ENCODE measurements at places on chromosomes 5 and 9.

DNA sequence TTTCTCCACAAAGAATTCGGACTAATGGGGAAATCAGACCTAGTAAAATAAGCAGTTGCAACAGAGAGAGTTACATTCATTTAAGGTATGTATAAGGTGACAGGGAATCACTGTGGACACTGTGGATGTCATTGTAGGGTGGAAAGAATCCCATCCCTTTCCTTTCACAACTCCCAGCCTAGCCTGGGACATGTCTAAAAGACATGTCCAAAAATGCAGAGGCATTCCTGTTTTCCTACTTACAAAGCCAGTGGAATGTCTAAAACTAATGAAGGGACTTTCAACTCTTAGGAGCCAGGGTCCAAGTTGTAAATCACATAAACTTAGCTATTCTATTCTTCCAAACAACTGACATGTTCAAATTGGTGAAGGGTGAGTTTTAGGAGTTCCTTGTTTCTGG lies 511.0 kb downstream of the PRELID2 start:
- DNase-seq: peak; percentile 10

- DNase-seq: no peak
These were observed 59.6 kb upstream of the MAN2A1 start for GRCh38 chr5:109630093-109630492.

DNA sequence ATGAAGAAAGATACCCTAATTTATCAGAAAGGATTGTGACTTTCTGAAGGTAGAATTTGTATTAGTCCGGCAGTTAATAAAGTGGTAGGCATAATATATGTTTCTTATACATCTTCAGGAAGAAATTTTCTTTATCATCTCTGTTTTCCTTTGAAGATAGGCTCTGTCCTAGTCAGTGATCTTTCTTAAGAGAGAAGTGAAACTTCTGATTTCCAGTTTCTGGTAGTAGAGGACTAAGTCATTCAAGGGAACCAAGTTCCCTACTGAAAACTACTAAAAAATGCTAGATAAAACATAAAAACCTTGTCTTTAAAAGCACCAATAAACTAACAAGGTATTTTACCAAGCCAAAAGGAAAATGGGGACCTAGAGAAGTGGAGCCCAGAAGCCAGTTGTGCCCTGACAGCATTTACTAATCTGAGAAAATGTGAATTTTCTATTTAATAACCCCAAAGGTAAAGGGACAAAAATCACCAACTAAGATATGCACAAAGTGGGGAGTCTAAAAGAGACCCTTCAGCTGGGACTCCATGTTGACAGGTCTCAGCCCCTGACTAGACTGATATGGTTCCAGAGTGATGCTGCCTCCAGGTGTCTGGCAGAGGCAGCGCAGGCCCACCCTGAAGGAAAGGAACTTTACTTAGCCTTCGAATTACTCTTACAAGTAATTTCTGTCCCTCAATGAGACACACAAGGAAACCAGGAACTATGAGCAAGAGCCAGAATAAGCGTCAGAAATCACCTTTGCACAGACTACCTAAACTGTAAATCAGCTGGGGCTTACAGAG lies 72.7 kb downstream of the FAM78A start:
- DNase-seq: no peak

- DNase-seq: no peak
These were observed 67.4 kb downstream of the NSUN2 start for GRCh38 chr5:6565492-6565891.

DNA sequence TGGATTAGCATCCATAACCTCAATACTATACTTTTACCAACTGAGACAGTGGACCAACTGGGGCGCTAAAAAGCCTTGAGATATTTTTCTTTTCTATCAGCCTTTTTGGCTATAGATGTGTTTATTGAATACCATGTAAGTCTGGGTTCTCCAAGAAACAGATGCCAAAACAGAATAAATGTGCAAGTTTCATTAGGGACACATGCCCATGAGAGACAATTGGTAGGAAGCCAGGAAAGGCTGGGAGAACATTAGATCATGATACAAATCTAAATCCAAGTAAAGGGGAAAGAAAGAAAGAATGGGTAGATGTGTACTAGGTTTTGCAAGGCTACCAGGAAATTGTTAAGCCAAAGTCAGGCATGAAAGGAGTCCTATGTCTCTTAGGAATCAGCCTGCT lies 152.5 kb downstream of the KCTD16 start:
- no peak for DNase-seq

DNA sequence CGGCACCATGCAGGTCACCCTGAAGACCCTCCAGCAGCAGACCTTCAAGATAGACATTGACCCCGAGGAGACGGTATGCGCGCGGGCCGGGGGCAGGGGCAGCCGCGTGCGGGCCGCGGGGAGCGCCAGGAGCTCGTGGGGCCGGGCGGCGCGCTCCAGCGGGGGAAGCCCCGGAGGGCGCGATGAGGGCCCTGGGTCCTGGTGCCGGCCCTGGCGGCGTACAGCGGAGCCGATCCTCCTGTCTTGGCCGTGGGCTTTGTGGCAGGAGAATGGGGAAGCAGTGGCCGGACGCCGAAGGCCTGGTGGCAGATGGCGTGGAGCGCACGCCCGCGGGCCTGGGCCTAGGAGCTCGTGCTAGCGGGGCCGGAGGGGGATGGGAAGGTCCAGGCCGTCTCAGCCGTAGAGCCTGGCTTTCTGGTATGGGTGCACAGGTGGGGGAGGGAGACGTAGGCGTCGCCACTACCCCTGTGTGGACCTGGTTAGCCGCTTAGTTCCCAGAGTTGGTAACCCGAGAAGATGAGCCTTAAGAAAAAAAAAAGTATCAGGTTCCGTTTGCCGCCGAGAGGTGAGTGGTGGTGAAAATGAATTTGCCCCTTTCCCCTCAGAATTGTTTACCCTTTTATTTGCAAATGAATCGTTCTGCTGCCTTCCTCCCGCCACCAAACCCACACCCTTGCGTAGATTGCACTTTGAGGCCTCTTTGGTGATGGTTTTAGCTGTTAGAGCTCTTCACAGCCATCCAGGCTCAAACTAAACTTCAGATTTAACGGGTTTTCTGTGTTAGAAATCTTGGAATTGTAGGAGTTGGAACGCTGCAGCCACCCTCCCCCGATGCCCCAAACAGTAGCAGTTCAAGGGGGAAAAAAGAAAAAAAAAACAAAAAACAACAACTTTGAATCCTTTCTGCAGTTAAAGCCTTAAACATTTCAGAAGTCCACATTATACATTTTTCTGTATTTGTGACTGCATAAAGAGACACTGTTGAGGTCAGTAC lies 841 bp downstream of the RAD23B start:
- peak; percentile 82 for DNase-seq

DNA sequence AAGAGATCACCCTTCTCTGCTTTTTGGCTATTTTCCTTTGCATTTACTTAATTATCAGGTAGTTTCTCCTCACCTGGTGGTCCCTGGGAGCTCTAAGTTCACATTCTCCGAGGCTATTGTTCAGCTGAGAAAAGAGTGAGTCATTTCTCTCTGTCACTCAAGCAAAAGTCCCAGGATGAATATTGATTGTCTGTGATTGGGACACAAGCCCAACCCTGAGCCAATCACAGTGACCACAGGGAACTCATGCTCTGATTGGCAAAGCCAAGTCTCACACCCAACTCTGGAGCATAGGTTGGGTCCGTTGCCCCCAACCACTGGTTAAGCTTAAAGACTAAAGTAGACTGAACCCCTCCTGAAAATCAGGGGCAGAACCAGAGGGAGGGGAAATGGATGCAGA lies 27.8 kb upstream of the FAT2 start:
- peak; percentile 69 for DNase-seq

Data from epithelial cell of esophagus (primary cell).